SJCRH30 (cell line): ENCODE measurements at places on chromosomes 16 and 17.

DNA sequence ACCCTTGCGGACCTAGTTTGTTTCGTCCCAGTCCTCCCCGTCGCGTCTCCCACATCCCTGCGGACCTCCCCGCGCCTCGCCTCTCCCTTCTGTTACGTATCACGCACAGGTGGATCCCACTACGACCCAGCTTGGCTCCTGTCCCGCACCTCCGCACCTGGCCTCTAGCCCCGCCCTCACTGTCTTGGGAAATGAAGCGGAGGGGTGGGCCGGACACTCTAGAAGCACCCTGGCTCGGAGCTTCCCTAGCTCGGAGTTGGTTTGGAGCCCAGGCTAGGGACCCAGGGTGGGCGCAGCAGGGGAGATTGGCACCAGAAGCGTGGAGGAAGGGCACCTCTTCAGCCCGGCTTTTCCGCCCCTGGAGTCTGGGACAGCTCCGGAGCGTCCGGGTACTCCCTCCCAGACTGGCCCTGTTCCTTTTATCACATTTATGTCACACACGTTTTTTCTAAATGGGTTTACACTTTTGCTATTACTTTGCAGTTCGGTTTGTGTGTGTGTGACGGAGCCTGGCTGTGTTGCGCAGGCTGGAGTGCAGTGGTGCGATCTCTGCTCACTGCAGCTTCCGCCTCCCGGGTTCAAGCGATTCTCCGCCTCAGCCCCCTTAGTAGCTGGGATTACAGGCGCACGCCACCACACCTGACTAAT, 1.4 kb upstream of the CEMP1 start:
- DNase-seq: no peak

DNA sequence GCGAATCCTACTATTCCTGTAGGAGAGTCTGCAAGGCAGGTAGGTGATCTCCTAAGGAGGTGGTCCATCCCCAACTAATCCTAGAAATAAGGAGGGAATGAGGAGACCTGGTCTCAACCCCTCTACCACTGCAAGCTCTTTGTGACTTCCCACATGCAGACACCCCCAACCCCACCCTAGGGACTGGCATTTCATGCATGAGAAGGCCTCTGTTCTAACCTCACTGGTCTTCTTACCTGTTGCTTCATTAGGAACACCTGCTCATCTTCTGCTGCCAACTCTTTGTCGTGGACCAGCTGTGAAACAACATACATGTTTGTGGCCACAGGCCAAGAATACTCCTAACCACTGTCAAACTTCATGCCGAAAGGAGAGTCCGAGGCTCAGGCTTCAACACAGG, 22.6 kb downstream of the DYNC1LI2 start:
- DNase-seq: no peak

DNA sequence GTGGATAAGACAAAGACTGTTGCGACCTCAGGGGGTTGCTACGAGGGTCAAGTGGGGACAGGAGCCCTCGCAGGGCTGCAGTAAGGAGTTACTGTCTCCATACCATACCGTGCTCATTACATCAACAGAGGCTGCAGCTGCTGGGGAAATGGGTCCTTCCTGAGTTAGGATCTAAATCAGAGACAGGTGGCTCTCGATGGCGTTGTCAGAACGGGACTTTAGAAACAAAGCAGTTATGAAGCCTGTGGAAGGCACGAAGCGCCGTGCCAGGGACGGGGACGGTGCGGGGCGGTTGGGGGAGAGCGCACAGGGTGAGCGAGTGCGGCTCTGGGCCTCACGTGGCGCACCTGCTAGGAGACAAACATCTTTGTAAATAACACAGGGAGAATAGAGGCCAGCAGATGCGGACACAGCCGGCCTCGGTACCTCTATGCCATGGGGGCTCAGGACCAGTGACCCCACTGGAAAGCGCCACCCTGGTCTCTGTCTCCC, 34.4 kb downstream of the ZCCHC14 start:
- DNase-seq: peak; percentile 44

DNA sequence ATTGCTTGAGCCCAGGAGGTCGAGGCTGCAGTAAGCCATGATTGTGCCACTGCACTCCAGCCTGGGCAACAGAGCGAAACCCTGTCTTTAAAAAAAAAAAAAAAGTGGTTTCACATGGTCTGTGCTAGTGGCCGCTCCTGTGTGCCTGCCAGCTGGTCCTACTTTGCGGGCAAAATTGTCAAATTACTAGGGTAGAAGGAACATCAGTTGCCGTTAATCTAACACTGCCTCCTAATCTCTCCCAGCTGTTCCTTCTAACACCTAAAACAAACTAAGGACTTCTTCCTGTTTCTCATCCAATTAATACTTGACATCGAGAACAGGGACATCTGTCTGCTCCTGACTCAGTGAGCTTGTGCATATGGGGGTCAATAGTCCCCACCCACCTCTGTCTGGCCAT, 23.9 kb downstream of the TMEM11 start:
- peak; percentile 58 for DNase-seq

GRCh38 chr16:57530104-57530521, 6.3 kb downstream of the CCDC102A start:
- no peak for DNase-seq

- DNase-seq: no peak
Measured at GRCh38 chr16:48004141-48004695, 151.6 kb downstream of the ABCC12 start.

- no peak for DNase-seq
Measured at GRCh38 chr17:17147821-17148220, 58.3 kb downstream of the PLD6 start.

DNA sequence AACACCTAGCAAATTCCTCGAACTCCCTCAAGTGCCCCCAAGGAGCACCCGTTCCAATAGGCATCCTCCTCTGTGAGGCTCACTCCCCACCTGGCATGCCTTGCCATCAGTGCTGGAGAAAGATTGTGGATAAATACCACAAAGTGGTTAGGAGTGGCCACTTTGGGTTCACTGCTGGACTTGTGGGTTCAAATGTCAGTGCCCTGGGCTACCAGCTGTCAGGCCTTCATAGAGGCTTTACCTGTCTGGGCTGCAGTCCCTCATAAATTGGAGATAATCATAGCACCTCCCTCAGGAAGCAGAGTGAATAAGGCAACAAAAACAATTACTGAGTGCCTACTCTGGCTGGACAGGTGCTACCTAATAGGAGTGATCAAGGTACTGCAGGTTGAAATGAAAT, 1.5 kb upstream of the SYT17 start:
- no peak for DNase-seq

DNA sequence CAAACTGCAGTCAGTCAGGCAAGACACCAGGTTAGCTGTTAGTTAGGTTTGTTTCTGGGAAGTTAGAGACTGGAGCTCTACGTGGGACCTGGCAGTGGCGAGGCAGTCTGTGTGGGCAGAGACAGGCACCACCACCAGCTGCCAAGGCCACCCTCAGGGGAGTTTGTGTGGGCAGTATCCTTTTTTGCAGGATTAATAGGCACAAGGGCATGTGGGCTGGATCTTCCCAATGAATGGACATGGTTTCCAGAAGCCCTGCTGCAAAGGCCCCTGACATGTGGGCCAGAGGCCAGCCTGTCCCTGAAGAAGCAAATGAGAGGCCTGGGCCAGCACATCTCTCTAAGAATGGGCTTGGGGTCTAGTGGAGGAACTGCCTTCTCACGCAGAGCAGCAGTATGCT, 19.2 kb upstream of the SREBF1 start:
- no peak for DNase-seq
